ENCODE measurements at places on chromosomes 2 and 18. TPM values are rescaled to one million over a fixed set of nuclear protein-coding genes. Genes with fewer than 3 reads are reported as not detected.

SULT1C2 gene
- total RNA-seq, result 0.73 TPM

CNDP1 gene
- total RNA-seq, result 0.36 TPM

MREG gene
- total RNA-seq, result 8.8 TPM

FIGN gene
- total RNA-seq, result 22.1 TPM

PRSS56 gene
- total RNA-seq, result 0.18 TPM

LRRC30 gene
- not detected for total RNA-seq

CTAGE1 gene
- not detected for total RNA-seq

UGT1A8 gene
- total RNA-seq, result not detected

AAMP gene
- 52.1 TPM for total RNA-seq

MBP gene
- 22.5 TPM for total RNA-seq

SCYGR4 gene
- not detected for total RNA-seq

CYBRD1 gene
- 16.3 TPM for total RNA-seq

TUBB6 gene
- total RNA-seq, result 52.5 TPM

DSG4 gene
- not detected for total RNA-seq

CDK5R2 gene
- total RNA-seq, result 4.9 TPM

Data from cerebellum (tissue), 4 donors.